ENCODE measurements at places on chromosomes 3 and 15.

- DNase-seq, result no peak
Observed at GRCh38 chr3:72593881-72594397, 254.3 kb downstream of the SHQ1 start.

GRCh38 chr3:132556508-132557159, 40.4 kb upstream of the ACKR4 start:
- DNase-seq, result no peak

- no peak for DNase-seq
Observed at GRCh38 chr3:46851364-46852333, 11.6 kb downstream of the MYL3 start.

- DNase-seq, result no peak
Observed at GRCh38 chr3:85853805-85854204, 895.0 kb downstream of the CADM2 start.

DNA sequence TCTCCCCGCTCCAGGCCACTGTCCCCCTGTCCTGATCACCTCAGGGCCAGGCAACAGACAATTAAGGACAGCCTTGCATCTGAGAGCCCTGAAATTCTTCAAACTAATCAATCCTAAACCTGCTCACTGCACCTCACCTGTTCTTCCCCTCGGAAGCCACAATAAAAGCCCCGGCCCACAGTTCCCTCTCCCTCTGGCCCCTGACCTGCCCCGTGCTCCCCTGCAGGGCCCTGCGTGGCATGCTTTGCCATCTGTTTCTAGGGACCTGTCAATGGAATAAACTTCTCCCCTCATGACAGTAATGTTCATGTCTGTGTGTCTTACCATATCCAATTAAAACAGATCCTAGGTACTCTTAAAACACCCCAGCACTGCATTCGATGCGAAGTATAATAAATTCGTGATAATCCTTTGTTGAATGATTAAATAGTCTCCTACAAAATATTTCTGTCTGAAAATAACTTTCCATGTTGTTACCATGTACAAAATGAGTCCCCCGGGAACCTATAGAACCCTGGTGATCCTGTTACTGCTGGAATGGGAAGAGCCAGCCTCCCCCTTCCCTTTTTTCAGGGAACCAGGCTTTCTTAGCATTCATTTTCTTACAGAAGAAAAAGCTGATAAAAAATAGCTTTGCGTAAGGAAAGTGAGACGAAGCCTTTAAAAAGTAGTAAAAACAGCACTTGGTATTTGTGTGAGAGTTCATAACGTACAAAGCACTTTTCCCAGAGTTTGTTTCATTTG, 59.0 kb downstream of the ABTB1 start:
- DNase-seq, result no peak

DNA sequence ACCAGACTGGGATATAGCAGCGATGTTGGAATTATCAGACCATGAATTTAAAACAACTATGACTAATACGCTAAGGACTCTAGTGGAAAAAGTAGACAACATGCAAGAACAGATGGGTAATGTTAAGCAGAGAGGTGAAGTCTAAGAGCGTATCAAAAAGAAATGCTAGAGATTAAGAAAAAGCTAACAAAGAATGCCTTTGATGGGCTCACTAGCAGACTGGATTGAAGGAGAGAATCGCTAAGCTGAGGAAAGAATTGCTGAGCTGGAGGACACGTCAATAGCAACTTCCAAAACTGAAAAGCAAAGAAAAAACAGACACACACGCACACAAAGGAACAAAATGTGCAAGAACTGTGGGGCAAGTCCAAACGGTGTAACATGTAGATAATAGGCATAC, 20.0 kb upstream of the CMTM6 start:
- DNase-seq, result no peak

- DNase-seq, result no peak
Observed at GRCh38 chr3:71062952-71063772, 520.4 kb downstream of the FOXP1 start.

GRCh38 chr3:111194048-111194447, 122.4 kb downstream of the NECTIN3 start:
- no peak for DNase-seq

Data from stimulated activated CD4-positive, alpha-beta T cell treated with anti-CD3 and anti-CD28 coated beads, Interleukin-2, amount 100 ng/mL, for 24 hours (primary cell).